ENCODE measurements at places on chromosomes 2 and 18.

DNA sequence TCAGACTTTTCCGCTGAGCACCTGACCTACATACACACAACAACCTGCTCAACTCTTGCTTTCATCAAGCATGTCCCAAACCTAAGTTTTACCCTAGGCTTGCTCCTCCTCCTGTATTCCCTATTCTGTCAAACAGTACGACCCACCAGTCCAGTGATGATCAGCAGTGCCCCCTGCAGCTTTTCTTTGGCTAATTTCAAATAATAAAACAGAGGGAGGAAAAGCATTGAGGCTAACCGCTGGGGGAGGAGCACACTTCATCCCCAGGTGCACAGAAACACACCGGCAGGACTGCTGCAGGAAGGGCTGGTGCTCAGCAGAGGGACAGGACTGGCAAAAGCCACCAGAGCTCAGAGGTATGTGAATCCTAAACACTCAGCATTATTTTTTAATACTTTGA, 21.2 kb downstream of the E2F6 start:
- no peak for DNase-seq

- no peak for DNase-seq
Observed at GRCh38 chr2:219094171-219094570, 33.5 kb upstream of the IHH start.

- no peak for DNase-seq
Observed at GRCh38 chr2:8549273-8549922, 132.5 kb upstream of the ID2 start.

DNA sequence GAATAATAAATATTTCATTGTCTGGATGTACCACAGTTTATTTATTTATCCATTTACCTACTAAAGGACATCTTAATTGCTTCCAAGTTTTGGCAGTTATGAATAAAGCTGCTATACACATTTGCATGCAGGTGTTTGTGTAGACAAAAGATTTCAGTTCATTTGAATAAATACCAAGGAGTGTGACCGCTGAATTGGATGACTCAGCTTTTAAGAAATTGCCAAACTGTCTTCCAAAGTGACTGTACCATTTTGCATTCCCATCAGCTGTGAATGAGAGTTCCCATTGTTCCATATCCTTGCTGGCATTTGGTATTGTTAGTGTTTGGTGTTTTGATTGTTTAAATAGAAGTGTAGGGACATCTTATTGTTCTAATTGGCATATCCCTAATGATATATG, 36.2 kb upstream of the FMNL2 start:
- DNase-seq, result no peak

GRCh38 chr2:241809383-241810306, 652 bp downstream of the NEU4 start:
- no peak for DNase-seq

- DNase-seq, result no peak
Observed at GRCh38 chr18:10195529-10195928, 258.9 kb upstream of the APCDD1 start.

DNA sequence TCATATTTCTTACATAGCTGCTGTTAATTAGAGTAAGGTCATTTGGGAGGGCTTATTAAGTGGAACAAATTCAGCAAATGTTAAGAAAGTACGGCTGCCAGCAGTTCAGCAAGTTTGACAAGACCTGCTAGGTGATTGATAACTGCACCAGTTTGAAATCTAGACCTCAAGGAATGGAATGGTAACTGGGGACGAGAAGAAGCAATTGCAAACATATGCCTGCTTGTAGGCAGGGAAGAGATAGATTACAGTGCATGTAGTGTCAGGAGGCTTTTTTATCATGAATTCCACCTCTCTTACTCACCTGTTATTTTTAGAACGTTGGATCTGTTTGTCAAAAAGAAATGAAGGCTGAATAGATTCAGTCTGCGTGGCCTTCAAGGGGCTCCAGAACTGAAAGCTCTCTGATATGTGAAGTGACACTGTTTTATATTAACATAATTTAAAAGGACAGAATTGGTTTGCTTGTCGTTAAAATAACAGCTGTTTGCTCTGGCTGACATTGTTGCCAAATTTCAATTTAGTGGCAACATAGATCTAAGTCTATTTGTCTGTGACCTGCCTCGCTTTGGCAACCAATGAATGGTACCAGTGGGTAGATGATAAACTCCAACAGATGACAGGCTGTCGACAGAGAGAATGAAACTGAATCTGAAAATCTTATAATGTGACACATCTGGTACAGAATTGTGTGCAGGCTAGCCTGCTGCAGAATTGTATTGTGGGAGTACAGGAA, 199.3 kb downstream of the ZNF407 start:
- DNase-seq, result no peak

DNA sequence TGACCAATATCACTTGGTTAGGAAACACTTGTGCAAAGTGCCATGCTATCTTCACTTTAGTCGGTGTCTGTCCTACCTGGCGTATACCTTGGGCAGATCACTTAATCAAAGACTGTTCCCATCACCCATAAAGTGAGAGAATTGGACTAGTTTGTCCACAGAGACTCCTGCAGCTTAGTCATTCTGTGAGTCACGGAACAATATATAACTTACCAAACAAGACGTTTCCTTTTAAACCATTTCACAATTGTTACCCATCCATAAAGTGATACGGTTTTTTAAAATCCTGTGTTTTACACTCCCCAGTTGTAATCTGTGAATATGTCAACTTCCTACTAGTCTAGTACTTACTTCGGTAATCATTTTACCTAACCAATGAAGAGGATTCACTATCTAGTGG, 499.3 kb upstream of the SMIM21 start:
- DNase-seq, result no peak

GRCh38 chr2:18500333-18500732, 60.1 kb downstream of the RDH14 start:
- no peak for DNase-seq

DNA sequence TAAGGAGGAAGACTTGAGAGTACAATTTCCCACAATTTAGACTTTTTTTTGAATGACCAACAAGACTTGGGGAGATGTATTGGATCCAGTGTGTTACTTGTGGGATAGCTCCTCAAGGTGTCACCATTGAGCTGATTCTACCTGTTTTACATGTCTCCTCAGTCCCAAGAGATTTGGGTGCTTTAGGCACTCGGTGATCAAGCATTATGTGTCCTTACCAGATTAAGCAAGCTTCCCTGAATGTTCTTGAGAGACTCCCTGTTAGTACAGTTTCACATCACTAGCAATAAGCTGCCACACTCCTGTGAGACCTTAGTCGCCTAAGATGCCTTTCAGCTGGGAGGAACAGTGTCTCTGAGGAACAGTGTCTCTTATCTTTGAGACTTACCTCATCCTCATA, 384.3 kb upstream of the SYT4 start:
- DNase-seq, result peak; percentile 12

GRCh38 chr2:110805894-110806452, 73.6 kb downstream of the ACOXL start:
- no peak for DNase-seq

- no peak for DNase-seq
Observed at GRCh38 chr2:54845514-54845913, 122.1 kb downstream of the EML6 start.

GRCh38 chr2:228239207-228239906, 57.9 kb upstream of the SPHKAP start:
- no peak for DNase-seq

DNA sequence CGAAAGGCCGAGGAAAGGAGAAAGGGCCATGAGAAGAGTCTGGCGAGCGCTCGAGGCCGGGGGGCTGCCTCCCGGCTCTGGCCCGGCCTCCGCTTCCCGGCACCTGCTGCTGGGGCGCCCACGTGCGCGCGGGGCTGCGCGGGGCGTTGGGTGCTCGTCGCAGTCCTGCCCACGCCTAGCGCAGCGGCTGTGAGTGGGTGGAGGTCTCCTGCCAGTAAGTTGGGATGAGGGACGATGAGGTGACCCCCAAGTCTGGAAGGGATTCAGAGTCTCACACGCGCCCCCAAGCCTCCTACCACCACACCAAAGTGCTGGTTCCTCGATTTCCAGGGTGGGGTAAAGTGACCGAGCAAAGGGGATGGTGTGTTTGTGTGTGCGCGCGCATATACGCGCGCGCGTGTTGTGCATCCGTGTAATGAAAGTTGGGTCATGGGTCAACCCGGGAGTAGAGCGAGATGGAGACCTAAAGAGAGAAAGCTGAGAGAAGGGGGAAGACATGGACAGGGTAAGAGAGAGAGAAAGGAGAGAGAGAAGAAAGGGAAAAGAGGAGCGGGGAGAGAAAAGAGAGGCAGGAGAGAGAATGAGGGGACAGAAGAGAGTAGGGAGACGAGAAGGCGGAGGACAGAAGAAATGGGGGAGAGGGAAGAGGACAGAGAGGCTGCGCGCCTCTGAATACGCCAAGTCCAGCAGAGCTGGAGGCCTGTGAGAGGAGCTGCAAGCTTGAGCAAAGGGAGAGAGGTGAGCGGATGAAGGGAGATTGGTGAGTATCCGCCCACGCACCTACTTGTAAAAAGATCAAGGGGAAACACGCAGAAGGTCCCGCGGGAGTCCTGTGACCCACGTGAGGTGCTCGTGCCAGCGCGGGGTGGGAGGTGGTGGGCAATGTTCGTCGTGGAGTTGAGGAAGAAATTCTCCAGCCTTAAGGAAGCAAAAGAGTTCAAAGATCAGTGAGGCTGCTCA, 1.7 kb upstream of the NETO1 start:
- no peak for DNase-seq

GRCh38 chr2:36710858-36711515, 14.5 kb downstream of the VIT start:
- no peak for DNase-seq

DNA sequence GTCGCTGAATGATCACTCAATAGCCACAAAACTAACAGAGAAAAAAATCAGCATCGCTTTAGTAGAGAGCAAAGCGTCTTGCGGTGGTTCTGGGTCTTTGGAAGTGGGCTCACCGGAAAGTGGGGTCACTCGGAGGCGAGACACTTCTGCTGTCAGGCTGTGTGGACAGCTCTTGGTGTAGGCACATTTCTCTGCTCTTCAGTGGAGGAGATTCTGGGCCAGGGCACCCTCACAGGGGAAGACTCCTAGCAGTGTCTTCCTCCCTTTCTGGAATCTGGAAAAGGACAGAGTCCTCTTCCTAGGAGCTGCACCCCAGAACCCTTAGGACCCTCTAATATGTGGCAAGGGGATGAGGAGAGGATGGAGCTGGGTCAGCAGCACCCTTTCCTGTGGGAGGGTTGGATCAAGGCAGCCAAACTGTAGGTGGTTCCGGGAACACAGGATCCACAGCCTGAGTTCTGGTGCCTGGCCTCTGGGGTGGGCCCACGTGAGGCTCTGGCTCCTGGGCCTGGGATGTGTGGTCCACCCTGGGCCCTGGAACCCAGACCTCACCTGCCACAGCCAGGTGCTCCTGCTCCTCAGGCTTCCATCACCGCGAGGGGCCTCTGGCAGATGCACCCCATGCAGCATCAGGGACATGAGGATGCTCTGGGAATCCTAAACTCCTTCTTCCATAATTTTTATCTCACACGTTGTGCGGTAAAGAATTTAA, 25.1 kb downstream of the GPR35 start:
- no peak for DNase-seq

GRCh38 chr2:168568476-168569267, 112.6 kb downstream of the CERS6 start:
- DNase-seq, result no peak

GRCh38 chr2:65128297-65129190, 1.4 kb downstream of the RAB1A start:
- DNase-seq, result peak; percentile 82

DNA sequence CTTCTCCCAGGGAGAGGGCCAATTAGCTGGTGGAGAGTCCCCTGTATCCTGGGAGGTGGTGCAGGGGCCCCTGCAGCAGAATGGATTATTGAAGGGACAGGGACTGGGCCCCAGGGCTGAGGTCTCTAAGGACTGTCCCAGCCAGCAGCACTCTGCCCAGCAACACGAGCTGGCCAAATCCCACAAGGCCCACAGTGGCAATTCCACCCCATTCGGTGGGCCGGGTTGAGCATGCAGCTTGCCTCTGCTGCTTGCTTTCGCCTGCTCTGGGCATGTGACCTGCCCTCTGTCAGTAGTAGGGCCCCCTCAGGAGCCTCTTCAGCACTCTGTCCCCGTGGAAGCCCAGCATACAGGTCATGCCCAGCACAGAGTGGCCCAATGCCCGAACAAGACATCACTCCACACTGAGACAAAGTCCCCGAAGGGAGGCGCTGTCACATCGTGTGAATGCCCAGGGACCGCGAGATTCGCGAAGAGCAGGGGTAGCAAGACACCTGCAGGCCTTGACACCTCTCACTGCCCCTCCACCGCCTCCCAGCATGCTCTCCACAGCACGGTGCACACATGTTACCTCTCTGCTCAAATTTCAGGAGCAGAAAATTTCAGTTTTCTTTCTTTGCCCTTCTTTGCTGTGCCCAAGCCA, 65.4 kb downstream of the CRACDL start:
- peak; percentile 22 for DNase-seq

- no peak for DNase-seq
Observed at GRCh38 chr18:59927246-59927825, 27.5 kb downstream of the PMAIP1 start.

- DNase-seq, result no peak
Observed at GRCh38 chr2:188734691-188735090, 239.5 kb upstream of the COL3A1 start.

DNA sequence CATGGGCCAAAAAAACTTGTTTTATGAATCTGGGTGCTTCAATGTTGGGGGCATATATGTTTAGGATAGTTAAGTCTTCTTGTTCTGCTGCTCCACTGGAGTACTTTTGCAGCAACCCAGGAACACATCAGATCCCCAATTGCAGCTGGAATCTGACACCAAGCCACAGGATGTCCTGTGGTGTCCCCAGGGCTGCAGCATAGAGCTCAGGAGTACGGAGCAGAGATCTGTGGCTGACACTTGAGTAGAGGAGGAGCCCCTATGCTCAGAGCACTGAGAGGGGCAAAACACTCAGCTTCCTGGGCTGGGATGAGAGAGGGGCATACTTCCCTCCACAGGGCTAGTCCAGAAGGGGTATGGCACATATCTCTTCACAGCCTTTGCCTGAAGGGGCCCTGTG, 138.9 kb upstream of the ERBB4 start:
- no peak for DNase-seq

DNA sequence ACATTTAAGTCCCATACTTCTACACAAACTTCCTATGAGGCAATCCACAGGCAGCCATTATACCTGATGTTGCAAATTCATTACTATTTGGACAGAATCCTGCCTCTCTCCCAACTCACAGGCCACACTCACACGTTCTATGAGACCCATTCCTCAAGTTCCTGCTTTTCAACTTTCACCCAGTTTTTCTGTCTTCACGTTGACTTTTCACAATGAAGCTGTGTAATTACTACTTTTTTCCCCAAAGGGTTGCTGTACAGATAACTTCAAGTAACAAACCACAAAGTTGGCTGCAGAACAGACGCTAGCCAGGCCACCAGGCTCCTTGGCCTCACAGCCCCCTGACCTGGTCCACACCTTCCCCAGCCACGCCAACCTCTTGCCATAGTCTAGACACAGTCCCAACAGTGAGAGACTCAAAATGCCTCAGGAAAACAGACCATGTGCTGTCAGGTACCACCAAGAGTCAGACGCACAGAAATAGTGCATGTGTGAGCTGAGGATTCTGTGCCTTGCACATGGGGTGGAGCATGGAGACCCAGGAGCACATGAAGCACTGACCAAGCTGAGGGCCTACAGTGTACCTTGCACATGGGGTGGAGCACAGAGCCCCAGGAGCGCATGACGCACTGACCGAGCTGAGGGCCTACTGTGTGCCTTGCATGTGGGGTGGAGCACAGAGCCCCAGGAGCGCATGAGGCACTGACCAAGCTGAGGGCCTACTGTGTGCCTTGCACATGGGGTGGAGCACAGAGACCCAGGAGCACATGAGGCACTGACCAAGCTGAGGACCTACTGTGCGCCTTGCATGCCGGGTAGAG, 61.0 kb downstream of the EIPR1 start:
- no peak for DNase-seq
